ENCODE measurements at places on chromosomes 1 and 21.

GRCh38 chr1:50970931-50971582 is 1.0 kb downstream of the CDKN2C start:
- peak; percentile 35 for DNase-seq

DNA sequence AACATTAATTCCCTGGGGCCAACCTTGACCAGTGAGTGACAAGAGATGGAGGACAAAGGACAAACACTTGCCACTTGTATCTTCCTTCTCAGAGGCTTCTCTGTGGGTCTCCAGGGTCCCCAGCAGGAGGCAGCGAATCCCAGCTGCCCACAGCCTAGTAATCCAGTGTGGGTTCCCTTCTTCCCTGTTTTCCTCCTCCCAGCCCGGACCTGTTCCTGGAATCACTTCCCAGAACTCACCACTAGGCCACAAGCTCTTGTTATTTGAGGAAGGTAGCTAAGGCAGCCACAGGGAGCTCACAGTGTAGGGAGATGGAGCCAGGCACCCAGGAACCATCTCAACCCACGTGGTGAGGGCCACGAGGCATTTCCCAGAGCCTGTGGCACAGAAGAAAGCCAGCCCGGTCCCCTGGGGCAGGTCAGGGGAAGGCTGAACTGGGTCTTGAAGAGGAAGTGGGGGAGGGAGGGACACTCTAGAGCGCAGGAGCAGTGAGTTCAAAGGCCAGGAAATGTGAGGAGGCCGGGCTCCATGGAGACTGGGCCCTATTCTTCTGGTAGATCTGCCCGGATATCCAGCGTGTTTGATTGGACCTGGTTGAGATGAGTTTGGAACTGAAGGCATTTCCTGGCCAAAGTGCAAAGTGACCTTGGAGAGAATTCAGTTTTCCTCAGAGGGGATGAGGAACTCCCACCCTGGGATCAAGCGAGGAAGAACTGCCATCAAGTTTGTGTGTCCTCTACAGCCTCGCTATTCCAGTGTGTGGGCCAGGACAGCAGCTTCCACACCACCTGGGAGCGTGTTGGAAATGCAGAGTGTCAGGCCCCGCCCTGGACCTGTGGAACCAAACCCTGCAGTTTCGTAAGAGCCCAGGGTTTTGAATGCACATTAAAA is 20.3 kb upstream of the C2CD2 start:
- no peak for DNase-seq

DNA sequence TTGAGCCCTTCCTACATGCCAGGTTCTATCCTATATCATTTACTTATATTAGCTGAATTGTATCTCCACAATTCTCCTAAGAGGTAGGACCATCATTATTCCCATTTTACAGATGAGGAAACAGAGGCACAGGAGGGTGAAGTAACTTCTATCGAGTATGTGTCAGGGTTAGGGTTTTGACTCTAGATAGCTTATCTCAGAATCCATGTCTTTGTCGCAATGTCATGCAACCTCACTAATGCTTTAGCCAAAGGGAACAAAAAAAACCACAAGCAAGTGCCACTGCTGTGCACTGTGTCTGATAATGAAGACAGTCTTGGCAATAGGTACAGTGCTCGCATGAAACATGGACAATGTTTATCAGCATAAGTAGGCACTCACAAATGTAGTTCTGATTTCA is 95.4 kb upstream of the CLDN14 start:
- DNase-seq = no peak

DNA sequence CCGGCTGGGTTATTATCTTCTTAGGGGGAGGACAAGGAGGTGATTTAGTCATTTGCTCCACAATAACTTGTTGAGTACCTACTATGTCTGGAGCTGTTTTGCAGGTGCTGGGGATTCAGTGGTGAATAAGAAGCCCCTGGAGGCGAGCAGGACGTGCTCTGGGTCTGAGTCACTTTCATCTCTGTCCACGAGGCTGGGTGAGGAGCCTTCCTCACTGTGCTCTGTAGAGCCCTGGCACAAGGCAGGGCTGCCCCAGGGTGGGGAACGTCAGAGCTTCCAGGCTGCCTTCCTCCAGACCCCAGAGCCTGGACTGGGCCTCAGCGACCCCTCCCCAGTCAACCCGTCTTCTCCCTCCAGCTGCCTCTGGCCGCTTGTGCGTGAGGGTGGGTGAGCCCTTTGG is 2.5 kb upstream of the PADI6 start:
- peak; percentile 23 for DNase-seq

GRCh38 chr21:44288251-44289110 is 2.8 kb downstream of the AIRE start:
- DNase-seq = no peak

GRCh38 chr1:161989786-161990185 is 33.9 kb downstream of the OLFML2B start:
- DNase-seq = no peak

DNA sequence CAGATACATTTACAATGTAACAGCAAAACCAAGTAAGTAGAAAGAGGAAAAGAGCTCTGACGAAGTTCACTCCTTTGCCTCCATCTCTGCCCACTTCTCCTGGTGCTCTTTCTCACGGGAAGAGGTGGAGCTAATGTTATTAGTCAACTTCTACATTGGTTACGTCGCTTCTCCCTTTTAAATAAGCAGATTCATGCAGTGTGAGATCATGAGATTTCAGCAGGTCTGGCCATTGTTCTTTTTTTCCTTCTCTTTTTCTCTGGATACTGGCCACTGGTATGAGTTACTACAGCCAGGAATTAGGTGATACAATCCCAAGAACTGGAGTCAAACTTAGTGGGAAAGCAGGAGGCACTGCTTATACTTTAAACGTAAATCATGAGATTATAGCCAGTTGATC is 207.1 kb downstream of the AKT3 start:
- peak; percentile 60 for DNase-seq

DNA sequence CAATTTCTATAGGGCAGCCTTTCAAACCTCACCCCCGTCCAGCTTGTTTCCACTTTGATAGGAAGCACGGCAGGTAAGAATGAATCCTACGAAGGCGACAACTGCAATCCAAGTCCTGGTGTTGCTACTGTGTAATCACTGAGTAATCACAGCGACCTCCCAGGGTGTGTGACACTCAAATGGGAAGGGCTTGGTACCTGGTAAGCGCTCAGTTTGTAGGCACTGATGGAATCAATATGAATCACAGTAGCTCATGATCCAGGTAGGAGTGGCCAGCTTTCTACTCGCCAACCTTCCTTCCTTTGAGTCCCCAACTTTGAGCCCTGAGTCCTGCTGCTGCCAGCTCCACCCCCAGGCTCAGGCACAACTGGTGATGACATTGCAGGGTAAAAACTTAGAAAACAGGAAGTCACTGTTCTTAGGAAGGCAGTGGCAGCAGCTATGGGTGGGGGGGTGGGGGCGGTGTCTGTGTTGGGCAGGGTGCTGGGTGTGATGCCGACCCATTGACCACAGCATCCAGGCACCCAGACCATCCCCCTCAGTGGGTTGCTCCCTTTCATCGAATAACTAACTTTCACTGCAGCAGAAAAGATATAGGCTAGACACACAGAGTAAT is 70.7 kb downstream of the CD247 start:
- DNase-seq = no peak

DNA sequence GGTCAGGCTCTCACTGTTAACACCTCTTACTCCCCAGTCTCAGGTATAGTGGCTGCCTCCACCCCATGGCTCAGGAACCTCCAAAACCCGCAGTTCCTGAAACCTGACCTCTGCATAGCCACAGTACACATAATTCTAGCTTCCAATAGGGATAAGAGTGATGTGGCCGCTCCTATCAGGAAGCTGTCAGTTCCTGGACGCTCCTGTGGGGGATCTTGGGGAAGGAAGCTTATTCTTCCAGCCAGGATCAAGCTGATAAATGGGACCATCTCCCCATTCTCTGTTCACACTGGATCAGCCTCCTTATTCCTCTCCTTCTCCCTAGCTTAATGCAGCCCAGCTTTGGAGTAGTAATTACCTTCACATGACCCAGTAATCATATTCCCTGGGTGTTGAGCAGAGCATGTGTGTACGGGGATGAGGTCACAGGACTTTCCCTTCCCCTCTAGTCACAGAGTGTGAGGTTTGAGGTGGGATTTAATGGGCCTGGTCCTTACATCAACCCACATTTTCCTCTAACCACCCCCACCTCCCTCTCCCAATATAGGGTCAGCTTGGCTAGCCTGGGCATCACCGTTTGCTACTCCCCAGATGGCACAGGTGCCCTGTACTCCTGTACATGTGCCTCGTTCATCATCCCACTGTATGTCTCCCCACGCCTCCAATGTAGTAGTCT is 7.0 kb upstream of the POU3F1 start:
- no peak for DNase-seq

DNA sequence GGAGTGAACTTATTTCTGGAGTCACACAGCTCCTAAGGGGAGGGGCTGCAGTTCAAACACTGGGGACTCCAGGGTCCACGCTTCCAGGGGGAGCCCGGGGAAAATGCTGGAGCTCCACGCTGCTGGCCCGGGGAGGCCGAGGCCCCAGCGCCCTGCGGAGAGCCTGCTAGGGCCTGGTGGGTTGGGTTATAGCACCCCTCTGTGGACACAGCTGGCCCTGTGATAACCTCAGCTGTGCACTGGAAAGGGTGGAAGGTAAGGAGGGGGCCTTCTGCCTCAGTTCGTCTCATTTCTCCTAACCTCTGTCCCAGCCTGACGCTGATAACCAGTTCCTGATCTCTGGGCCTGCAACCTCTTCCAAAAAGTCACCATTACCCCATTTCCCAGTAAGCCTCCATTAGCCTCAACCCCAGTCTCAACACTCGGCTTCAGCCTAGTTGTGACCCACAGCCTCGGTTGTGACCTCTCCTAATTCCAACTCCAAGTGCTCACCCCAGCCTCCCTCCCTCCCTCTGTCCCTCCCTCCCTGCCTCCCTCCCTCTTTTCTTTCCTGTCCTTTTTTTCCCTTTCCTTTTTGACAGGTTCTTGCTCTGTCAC is 7.1 kb downstream of the NBL1 start:
- DNase-seq = peak; percentile 43

Measured in astrocyte of the spinal cord (primary cell).